ENCODE measurements at places on chromosomes 2 and 18.

DNA sequence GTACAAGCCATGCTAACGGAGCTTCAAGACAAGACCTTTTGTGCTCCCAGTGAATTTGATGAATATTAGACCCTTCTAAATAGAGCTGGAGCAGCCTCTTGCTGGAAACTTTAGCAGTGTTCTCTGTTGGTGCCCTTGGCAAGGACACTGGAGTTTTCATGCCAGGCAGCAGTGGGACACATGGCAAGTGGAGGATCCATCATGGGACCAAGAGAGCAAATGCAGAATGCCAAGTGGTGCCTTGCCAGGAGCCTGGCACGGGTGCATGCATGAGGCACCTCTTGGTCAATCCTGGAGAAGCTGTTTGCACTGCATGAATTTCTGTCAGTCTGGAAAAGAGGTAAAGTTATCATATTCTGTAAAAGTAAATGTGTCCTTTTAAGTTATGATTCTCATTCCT, 59.1 kb downstream of the NETO1 start:
- no peak for DNase-seq

- DNase-seq = no peak
Observed at GRCh38 chr2:17752246-17752645, 1.4 kb downstream of the SMC6 start.

- no peak for DNase-seq
Observed at GRCh38 chr2:11379558-11379957, 35.1 kb upstream of the ROCK2 start.

- DNase-seq = no peak
Observed at GRCh38 chr2:151669585-151670081, 64.6 kb downstream of the NEB start.

DNA sequence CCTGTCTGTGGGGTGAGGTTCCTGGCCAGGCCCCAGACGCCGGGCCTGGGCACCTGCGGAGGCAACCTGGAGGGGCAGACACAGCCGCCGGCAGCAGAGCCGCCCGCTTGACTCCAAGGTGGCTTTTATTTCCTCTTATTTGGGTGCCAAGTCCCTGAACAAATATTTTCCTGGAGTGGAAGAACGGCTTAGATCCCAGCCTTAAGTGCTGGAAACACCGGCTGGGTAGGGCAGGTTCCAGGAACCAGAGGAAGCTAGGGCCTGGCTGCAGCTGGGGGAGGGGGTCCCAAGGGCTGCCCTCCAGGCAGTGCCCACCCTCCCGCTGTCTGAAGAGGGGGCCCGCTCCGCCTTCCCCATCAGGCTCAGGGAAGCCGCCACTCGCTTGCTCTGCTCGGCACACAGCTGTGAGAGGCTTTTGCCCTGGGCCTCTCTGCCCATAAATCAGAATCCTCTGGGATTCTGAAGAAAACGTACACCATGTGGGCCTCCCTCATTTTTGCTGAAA, 28.2 kb downstream of the SDC1 start:
- peak; percentile 17 for DNase-seq

- DNase-seq = no peak
Observed at GRCh38 chr2:240573071-240573515, 4.8 kb downstream of the RNPEPL1 start.

DNA sequence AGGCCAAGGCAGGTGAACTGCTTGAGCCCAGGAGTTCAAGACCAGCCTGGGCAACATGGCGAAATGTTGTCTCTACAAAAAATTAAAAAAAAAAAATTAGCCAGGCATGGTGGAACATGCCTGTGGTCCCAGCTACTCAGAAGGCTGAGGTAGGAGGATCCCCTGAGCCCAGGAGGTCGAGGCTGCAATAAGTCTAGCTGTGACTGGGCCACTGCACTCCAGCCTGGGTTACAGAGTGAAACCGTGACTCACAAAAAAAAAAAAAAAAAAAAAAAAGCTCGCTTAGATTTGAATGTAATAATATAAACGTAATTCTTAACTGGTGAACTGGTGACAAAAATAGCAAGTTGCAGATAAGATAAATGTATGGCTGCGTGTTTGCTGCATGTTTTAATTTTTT, 56.5 kb downstream of the TFCP2L1 start:
- no peak for DNase-seq

GRCh38 chr2:8222979-8223694, 458.7 kb upstream of the ID2 start:
- DNase-seq = no peak

DNA sequence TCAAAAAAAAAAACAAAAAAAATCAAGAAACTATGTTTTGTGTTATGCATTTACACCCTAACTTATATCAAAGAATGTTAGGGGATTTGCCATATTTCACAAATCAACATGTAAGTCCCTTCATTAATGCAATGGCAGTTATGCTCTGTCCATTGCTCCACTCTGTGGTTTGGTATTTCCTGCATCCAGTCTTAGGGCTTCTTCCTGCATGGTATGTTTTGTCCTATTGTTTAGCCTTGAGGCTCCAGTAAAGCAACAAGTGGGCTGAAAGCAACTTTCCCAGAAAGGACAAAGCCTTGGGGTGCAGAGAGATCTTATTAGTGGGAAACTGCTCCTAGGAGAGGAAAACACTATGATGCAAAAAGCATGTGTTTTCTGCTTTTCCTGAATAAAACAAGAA, 474.1 kb downstream of the IRS1 start:
- DNase-seq = no peak

DNA sequence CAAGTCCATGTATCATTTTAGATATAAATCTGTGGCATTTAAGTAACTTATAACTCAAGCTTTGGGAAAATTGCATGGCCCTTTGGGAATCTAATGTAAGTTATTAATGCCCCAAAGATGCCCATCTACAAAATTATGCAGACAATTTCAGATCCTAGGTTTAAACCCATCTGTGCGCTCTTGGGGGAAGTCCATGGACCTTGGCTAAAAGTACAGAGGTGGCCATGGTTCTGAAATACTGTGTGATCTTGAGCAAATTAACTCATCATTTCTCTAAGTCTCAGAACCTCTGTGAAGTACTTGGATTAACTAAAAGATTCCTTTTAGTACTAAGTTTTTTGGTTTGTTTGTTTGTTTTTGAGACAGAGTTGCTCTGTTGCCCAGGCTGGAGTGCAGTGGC, 19.5 kb downstream of the INPP1 start:
- no peak for DNase-seq

GRCh38 chr18:59577386-59577655, 119.9 kb downstream of the CCBE1 start:
- no peak for DNase-seq

- no peak for DNase-seq
Observed at GRCh38 chr18:9631814-9632496, 17.6 kb upstream of the PPP4R1 start.

GRCh38 chr2:151289972-151290866, 751 bp upstream of the NMI start:
- DNase-seq = no peak

GRCh38 chr2:107242811-107243210, 356.8 kb upstream of the ST6GAL2 start:
- DNase-seq = no peak

DNA sequence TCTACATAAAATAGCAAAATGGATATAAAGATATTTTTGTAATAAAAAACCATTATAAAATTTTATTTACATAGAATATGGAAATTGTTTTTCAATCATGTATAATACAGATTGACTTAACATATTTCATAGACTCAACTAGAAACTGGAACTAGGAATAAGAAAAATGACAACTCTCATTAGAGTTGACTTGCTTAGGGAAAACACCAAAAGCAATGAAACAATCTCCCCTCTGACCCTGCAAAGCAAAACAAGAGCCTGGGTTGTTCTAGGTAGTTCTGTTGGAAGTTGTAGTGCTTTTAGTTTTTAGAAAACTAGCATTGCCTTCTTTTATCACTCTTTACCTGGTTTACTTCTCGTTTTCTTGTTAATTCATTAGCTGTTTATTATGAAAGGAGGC, 32.2 kb upstream of the MTIF2 start:
- DNase-seq = no peak

DNA sequence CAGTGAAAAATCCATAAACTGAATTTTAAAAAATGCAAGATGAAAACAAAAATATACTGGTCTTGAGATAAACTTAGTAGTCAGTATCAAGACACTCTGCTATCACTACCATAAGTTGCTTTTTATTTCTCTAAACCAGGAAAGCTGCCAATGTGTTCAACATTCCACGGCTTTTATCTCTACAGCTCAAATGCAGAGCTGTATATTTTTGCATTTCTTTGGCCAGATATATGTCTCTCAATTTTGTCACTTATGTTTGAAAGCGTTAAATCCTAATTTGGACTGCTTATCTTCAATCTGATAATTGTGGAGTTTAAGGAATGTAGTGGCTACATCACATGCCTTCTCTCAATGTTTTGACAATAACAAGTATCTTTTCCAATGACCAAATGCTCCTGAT, 609.5 kb downstream of the EPHA4 start:
- no peak for DNase-seq

DNA sequence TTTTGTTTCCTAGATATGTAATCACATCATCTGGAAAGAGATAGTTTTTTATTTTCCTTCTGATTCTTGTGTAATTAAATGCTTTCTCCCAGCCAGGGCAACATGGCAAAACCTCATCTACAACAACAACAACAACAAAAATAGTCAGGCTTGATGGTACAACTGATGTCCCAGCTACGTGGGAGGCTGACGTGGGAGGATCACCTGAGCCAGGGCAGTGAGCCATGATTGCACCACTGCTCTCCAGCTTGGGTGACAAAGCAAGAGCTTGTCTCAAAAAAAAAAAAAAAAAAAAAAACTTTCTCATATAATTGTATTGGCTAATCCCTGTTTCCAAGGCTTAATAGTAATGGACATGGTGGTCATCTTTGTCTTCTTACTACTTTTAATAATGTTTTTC, 26.4 kb upstream of the PGAP1 start:
- DNase-seq = no peak

GRCh38 chr2:14303366-14304115, 329.0 kb upstream of the LRATD1 start:
- no peak for DNase-seq
